ENCODE measurements at places on chromosomes 13 and 19.

GRCh38 chr19:12723641-12724426 is at the start of gene TNPO2:
TSS of gene TNPO2 (minus strand) at chr19:12723932. CDS start at chr19:12720977, 2,955 bp downstream.
- DNase-seq: peak; percentile 78

GRCh38 chr13:23965346-23965745 is 68.0 kb upstream of the C1QTNF9B start:
- DNase-seq: no peak

- DNase-seq: no peak
These were observed 360.9 kb downstream of the FGF9 start for GRCh38 chr13:22031702-22032286.

GRCh38 chr19:44725251-44725650 is 23.3 kb upstream of the BCL3 start:
- DNase-seq: no peak

DNA sequence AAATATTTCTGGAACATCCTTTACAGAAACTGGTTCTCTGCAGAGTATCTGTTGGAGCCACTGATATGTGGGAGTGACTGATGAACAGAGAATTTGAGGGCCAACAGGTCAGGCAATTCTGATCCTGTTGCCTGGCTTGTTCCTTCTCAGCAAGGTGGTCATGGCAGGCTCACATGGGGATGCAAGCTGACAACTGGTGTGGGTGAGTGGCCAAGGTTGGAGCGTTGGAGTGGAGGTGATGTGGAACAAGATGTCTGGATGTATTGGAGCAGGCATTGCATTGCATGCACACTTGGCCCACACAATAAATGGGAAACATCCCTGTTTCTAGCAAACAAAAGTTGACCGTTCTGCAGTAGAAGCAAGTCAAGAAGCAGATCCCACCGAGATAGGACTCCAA is 380.7 kb downstream of the ZNF536 start:
- no peak for DNase-seq
